ENCODE measurements at places on chromosomes 5 and 9. TPM values are rescaled to one million over a fixed set of nuclear protein-coding genes. Genes with fewer than 3 reads are reported as not detected.

GRCh38 chr5:160310140-160310539 lies 2.2 kb downstream of the CCNJL start:
- no peak overlapping the region for H3K27ac ChIP-seq
- H3K4me1 ChIP-seq: peaks cover 28% of the 10 kb centered on the region
- H3K4me3 ChIP-seq: no peak overlapping the region
- H3K36me3 ChIP-seq: no peaks in the 10 kb centered on the region
- H3K27me3 ChIP-seq: peaks cover 12% of the 10 kb centered on the region

DNA sequence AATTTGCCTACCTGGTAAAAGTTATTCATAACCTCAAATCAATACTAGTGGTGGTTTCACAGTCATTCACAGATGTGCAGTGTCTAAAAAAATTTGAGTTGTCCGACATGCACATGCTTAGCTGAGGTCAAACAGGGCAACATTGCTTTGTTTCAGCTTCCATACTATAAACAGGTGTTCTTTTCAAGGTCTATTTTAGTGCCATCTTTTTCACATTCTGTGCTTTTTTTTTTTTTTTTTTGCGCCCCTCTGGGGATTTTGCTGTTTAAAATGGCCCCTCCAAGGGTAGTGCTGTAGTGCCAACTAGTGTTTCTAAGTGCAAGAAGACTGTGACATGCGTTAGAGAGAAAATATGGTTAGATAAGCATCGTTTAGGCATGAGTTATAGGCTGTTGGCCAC lies 14.5 kb downstream of the PHAX start:
- DNase-seq: no peak
- H3K36me3 ChIP-seq: peaks cover 82% of the 10 kb centered on the region
- no peak overlapping the region for H3K27ac ChIP-seq
- no peaks in the 10 kb centered on the region for H3K27me3 ChIP-seq
- peaks cover under 1% of the 10 kb centered on the region for H3K4me1 ChIP-seq

The NTNG2 gene
- 0.37 TPM for polyA plus RNA-seq

GRCh38 chr9:89480825-89481537 lies 16.9 kb downstream of the SEMA4D start:
- peaks cover 7% of the 10 kb centered on the region for H3K36me3 ChIP-seq
- no peak for DNase-seq
- no peaks in the 10 kb centered on the region for H3K27me3 ChIP-seq
- no peak overlapping the region for H3K27ac ChIP-seq

DNA sequence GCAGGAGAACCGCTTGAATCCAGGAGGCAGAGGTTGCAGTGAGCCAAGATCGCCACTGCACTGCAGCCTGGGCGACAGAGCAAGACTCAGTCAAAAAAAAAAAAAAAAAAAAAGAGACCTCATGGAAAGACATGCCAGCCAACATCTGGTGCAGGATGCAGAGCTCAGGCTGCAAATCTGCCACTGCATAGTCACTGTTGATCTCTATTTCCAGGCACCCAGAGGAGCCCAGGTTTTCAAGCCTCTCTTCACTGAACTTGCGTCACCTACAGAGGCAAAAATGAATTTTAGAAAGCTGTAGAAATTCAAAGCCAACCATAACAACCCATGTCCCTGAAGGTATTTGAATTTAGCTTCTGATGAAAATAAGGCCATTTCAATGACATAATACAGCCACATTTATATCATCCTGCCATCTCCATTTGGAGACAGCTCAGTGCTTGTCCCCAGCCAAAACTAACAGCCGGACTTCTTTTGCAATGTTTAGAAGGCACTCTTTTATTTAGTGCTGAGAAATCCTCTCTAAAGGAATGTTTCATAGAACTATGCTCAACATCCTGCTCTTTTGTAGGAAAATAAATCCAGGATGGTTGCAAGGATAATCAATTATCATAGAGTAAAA lies 113.3 kb downstream of the SNX18 start:
- no peaks in the 10 kb centered on the region for H3K27me3 ChIP-seq
- no peak overlapping the region for H3K4me3 ChIP-seq
- peaks cover 15% of the 10 kb centered on the region for H3K4me1 ChIP-seq

The TMEM174 gene
- not detected for polyA plus RNA-seq

DNA sequence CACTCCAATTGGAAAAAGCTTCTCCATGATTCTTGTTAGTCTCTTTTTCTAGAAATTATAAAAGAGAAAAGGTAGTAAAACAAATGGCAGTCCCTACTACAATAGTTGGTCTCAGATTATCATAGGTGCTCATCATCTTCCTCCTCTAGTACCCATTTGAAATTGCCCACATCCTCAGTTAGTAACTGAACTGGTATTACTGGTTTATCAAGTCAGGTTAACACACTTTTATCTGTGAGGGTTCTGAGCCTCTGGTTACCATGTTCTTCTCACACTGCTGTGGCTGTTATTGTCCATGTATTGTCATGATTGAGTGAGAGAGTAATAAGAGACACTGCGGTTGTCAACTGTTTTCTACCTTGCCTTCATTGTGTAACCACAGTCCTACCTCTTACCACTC lies 901.7 kb downstream of the TLE1 start:
- no peaks in the 10 kb centered on the region for H3K4me1 ChIP-seq
- DNase-seq: no peak
- no peak overlapping the region for H3K27ac ChIP-seq
- no peaks in the 10 kb centered on the region for H3K27me3 ChIP-seq
- H3K36me3 ChIP-seq: no peaks in the 10 kb centered on the region
- H3K4me3 ChIP-seq: no peak overlapping the region

The SLC6A19 gene
- 0.19 TPM for polyA plus RNA-seq

GRCh38 chr9:114178756-114179450 lies 23.6 kb downstream of the COL27A1 start:
- no peaks in the 10 kb centered on the region for H3K27me3 ChIP-seq
- peaks cover 57% of the 10 kb centered on the region for H3K4me1 ChIP-seq
- H3K4me3 ChIP-seq: no peak overlapping the region
- H3K27ac ChIP-seq: peak overlapping the region; percentile 7
- H3K36me3 ChIP-seq: no peaks in the 10 kb centered on the region

The PFN3 gene
- not detected for polyA plus RNA-seq

DNA sequence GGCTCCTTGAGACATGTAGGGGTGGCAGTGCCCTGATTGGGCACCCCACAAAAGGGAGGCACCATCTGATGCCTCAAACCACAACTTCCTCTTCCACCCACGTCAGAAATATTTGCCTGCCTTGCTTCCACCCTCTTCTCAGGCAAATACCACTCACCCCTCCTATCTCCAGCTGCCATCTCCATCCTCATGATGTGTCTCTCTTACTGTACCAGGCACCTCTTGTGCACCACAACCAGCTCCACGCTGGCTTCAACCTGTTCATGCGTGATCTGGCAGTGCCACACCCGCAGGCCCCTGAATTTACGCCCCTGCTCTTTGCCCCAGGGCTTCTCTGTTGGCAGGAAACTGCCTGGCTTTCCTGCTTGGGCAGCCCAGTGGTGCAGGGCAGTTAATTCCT lies 87.8 kb upstream of the HSPA9 start:
- H3K4me1 ChIP-seq: no peaks in the 10 kb centered on the region
- H3K27me3 ChIP-seq: no peaks in the 10 kb centered on the region
- H3K27ac ChIP-seq: no peak overlapping the region
- no peaks in the 10 kb centered on the region for H3K36me3 ChIP-seq
- no peak for DNase-seq

The CDHR2 gene
- 0.13 TPM for polyA plus RNA-seq

The ABCA1 gene
- polyA plus RNA-seq: 1.9 TPM

DNA sequence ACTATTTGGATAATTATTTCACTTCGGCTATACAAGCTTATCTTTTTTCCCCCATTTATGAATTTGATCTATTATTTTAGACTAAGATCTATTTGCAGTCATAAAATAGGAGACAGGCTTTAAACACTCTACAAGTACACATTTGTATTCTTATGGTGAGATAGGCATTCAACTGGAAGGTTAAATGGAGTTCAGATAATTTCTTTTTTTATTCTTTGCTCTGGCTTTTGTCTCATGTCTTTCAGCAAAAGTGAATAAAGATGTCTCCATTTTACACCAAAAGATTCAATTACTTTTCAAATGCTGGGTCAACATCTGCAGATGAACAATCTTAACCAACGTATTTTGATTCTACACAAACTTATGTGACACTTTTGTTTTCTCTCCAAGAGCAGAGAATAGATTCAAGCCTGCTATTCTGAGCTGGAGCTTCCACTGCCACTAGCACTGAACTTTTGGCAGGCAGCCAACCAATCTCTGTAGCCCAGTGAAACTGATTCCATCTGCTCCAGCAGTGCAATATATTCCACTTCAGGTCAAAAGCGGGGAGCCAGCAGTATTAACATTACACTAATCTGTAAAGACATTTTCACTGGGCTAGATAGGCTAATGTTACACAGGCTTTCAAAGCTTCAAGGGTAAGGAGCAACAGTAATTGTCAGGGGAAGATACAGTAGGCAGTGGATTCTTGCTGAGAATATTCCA lies 452.0 kb upstream of the ZNF608 start:
- H3K27ac ChIP-seq: no peak overlapping the region
- no peaks in the 10 kb centered on the region for H3K36me3 ChIP-seq
- DNase-seq: peak; percentile 95
- no peak overlapping the region for H3K4me3 ChIP-seq

DNA sequence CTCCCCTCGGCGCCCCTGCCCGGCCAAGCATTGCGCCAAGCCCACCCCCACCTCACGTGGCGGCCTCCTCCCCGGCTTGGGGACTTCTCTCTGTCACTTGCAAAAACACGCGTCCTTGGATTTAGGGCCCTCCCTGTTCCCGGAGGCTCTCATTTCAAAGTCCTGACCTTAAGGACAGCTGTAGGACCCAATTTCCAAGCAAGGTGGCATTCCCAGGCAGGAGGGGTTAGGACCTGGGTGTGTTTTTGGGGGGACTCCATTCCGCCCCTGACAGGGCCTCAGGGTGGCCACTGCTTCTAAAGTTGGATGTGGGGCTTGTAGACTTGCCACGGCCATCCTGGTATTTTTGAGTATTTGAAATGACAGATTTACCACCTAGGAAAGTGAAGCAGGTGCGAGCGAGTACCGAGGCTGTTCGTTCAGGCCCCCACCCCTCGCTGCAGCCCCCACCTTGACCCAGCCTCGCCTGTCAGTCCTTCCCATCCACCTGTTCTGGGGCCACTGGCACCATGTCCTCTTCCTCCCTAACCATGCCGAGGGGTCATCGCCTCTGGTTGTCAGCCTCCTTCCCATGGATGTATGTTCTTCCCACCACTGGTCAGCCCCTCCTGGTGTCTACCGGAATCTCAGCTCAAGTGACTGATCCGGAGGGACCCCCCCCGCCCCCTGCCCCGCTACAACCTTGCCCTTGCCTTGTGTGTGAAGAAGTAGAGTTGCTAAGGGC lies 52.4 kb downstream of the MRPL36 start:
- H3K4me3 ChIP-seq: no peak overlapping the region
- no peak overlapping the region for H3K27ac ChIP-seq

GRCh38 chr9:125568621-125569020 lies 138.4 kb downstream of the MAPKAP1 start:
- peak; percentile 58 for DNase-seq
- no peak overlapping the region for H3K27ac ChIP-seq
- no peaks in the 10 kb centered on the region for H3K36me3 ChIP-seq

GRCh38 chr9:109831998-109832658 lies 52.1 kb downstream of the PALM2AKAP2 start:
- no peak overlapping the region for H3K27ac ChIP-seq
- peaks cover 8% of the 10 kb centered on the region for H3K4me1 ChIP-seq
- no peak overlapping the region for H3K4me3 ChIP-seq
- H3K36me3 ChIP-seq: no peaks in the 10 kb centered on the region
- no peak for DNase-seq

DNA sequence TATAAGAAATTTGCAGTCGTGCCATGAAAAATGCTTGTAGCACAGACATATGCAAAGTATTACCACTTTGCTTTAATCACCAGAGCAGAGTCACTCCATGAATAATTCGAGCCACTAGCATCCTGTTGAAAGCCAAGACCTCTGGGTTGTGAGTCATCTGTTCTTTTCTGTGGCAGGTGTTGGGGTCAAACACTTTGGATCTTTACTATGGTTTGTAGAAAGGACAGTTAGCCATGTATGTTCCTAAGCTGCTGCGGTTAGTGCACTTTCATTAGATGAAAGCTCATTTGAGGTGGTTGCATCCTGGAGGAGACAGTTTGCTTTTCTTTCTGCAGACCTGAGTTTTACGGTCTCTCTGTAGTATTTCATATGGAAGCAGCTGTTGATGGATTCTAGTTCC lies 223.7 kb downstream of the DMRT2 start:
- no peaks in the 10 kb centered on the region for H3K4me1 ChIP-seq
- H3K27me3 ChIP-seq: no peaks in the 10 kb centered on the region
- no peaks in the 10 kb centered on the region for H3K36me3 ChIP-seq
- DNase-seq: no peak
- H3K4me3 ChIP-seq: no peak overlapping the region

GRCh38 chr9:129351058-129351641 lies 173.1 kb upstream of the IER5L start:
- H3K27ac ChIP-seq: peak overlapping the region; percentile 84
- no peaks in the 10 kb centered on the region for H3K36me3 ChIP-seq
- peaks cover 19% of the 10 kb centered on the region for H3K4me1 ChIP-seq
- peaks cover 12% of the 10 kb centered on the region for H3K27me3 ChIP-seq
- no peak overlapping the region for H3K4me3 ChIP-seq

The C1QTNF3 gene
- 4.5 TPM for polyA plus RNA-seq

DNA sequence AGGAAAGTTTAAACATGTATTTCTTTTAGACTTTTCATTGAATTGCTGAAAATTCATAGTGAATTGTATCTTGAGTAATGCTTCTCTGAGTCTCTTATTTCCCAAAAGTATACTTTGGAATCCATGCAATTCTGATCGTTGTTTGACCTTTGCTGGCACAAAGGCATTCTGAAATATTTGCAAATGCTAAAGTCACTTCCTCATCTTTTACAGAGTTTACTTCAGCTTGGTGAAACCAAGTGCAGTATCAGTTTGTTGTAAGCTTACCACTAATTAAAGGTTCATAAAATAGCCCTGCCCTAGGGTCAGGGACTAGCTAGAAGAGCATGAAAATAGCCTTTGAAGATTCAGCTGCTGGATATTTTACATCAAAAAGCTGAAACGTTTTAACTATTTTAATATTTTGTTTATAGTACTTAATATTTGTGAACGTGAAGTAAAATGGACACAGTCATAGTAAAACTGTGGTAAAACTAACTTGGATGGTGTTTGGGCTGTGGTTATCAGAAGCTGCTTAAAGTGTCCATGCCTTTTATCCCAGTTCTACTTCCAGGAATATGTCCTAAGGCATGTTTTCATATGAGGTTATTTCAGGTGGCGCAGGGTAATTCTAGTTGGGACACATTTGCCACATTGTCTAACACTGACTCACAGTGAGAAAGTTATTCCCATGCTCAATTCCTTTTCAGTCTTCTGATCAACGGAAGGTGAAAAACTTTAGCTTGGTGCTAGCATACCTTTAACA lies 45.3 kb downstream of the SLC22A5 start:
- H3K4me1 ChIP-seq: peaks cover 91% of the 10 kb centered on the region
- no peak overlapping the region for H3K4me3 ChIP-seq
- H3K36me3 ChIP-seq: no peaks in the 10 kb centered on the region

The SPATA31C1 gene
- polyA plus RNA-seq: not detected

- H3K4me1 ChIP-seq: no peaks in the 10 kb centered on the region
Observed at GRCh38 chr9:33861917-33862453, 45.0 kb downstream of the UBE2R2 start.

GRCh38 chr9:89012294-89013042 lies 21.2 kb downstream of the S1PR3 start:
- no peaks in the 10 kb centered on the region for H3K36me3 ChIP-seq
- no peak overlapping the region for H3K4me3 ChIP-seq
- H3K27ac ChIP-seq: no peak overlapping the region
- H3K4me1 ChIP-seq: no peaks in the 10 kb centered on the region

GRCh38 chr5:3389471-3390026 lies 206.1 kb upstream of the IRX1 start:
- no peak overlapping the region for H3K27ac ChIP-seq
- H3K36me3 ChIP-seq: no peaks in the 10 kb centered on the region
- peaks cover 6% of the 10 kb centered on the region for H3K27me3 ChIP-seq
- H3K4me3 ChIP-seq: no peak overlapping the region

- H3K4me1 ChIP-seq: peaks cover 5% of the 10 kb centered on the region
- no peaks in the 10 kb centered on the region for H3K27me3 ChIP-seq
- no peak for DNase-seq
- H3K27ac ChIP-seq: no peak overlapping the region
Observed at GRCh38 chr9:135607401-135608293, 31.7 kb downstream of the GLT6D1 start.

The SV2C gene
- 0.13 TPM for polyA plus RNA-seq

All from stomach (tissue), 19 donors.